ENCODE measurements at places on chromosomes 1 and 21. TPM values are rescaled to one million over a fixed set of nuclear protein-coding genes. Genes with fewer than 3 reads are reported as not detected.
A peak's percentile ranks its signal among the peaks of the same experiment; 100 is the strongest.

GRCh38 chr1:226725897-226726267 lies 13.2 kb downstream of the ITPKB start:
- no peak for DNase-seq
- no peak overlapping the region for H3K4me3 ChIP-seq
- peaks cover 39% of the 10 kb centered on the region for H3K27me3 ChIP-seq
- H3K4me1 ChIP-seq, result no peaks in the 10 kb centered on the region
- H3K36me3 ChIP-seq, result no peaks in the 10 kb centered on the region

DNA sequence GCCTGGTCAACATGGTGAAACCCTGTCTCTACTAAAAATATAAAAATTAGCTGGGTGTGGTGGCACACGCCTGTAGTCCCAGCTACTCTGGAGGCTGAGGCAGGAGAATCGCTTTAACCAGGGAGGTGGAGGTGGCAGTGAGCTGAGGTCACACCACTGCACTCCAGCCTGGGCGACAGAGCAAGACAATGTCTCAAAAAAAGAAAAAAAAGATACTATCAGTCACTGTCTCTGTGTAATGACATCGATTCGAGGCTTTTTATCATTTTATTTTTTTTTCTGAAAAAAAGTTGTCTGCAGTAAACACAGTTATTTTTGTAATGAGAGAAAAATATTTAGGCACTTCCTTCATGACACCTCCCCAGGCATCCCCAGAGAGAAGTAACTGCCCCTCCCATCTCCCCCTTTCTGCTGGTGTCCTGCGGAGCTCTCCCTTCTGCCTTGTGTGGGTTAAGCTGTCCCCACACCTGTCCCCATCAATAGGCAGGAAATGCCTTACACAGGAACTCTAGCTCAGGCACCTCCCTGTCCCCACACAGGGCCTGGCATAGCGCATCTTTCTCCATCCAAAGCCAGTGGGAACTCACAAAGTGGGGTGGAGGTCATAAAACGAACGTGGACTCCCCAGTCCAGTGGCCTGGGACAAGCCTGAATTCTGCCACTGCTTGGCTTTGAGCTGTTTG lies 132.0 kb downstream of the SYF2 start:
- peaks cover 5% of the 10 kb centered on the region for H3K4me1 ChIP-seq
- no peaks in the 10 kb centered on the region for H3K36me3 ChIP-seq
- H3K27me3 ChIP-seq, result peaks cover 26% of the 10 kb centered on the region
- no peak overlapping the region for H3K27ac ChIP-seq
- no peak overlapping the region for H3K4me3 ChIP-seq

Gene ITLN2
- not detected for total RNA-seq

DNA sequence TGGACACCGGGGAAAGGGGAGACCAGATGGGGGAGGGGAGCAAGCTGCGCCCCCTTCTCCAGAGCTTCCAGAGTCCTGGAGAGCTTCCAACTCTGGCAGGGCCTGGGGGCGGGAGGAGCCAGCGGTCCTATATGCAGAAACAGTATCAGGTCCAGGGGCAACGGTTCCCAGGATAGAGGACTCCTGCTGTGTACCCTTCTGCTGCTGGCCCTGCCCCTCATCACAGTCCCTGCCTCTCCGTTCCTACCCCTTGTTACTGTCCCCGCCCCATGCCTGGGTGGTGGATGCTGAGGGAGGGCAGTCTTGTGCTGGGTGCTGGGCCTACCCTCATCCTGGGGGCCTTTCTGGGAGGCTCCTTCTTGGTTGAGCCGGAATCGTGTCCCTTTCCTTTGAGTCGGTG lies 19.2 kb upstream of the PEX10 start:
- no peak overlapping the region for H3K27ac ChIP-seq
- no peak overlapping the region for H3K4me3 ChIP-seq
- no peaks in the 10 kb centered on the region for H3K36me3 ChIP-seq

GRCh38 chr1:2639203-2639602 lies 6.4 kb upstream of the MMEL1 start:
- H3K4me1 ChIP-seq, result peaks cover 33% of the 10 kb centered on the region
- no peaks in the 10 kb centered on the region for H3K36me3 ChIP-seq
- H3K27me3 ChIP-seq, result peaks cover 6% of the 10 kb centered on the region
- no peak overlapping the region for H3K27ac ChIP-seq
- DNase-seq, result no peak

Gene RGS13
- not detected for total RNA-seq

Gene ADCY10
- 0.20 TPM for total RNA-seq

DNA sequence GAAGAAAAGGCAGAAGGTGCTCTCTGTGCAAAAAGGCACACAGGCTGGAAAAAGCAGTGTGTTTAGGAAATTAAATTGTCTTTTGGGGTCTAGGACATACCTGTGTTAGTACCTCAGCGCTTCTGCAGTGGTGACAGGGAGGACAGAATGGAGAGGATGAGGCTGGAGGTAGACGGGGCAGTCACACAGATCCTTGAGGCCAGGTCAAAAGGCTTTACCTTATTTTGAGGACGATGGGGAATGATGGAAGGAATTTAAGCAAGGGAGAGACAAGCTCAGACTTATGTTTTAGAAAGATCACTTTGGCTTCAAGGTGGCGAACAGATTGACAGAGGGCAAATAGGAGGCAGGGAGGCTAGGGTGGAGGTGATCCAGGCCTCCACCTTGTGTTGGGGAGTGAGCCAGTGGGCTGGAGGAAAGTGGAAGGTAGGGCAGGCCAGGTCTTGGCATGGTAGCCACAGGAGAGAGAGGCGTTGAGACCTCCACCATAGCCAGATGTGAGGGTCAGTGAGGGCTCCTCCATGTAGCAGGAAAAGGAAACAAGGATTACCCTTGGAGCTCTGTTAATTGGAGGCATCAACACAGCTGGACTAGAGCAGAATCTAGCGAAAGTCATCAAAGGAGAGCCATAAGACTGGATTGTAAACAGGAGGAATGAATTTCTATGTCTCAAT lies 4.2 kb downstream of the CYP4B1 start:
- DNase-seq, result no peak
- H3K4me1 ChIP-seq, result no peaks in the 10 kb centered on the region
- H3K27me3 ChIP-seq, result peaks cover 11% of the 10 kb centered on the region
- H3K4me3 ChIP-seq, result no peak overlapping the region
- no peak overlapping the region for H3K27ac ChIP-seq
- no peaks in the 10 kb centered on the region for H3K36me3 ChIP-seq

GRCh38 chr1:36851087-36851486 lies 183.2 kb downstream of the GRIK3 start:
- H3K4me3 ChIP-seq, result no peak overlapping the region
- no peaks in the 10 kb centered on the region for H3K36me3 ChIP-seq
- DNase-seq, result no peak

GRCh38 chr1:196115646-196116045 lies 492.6 kb downstream of the KCNT2 start:
- no peaks in the 10 kb centered on the region for H3K27me3 ChIP-seq
- H3K36me3 ChIP-seq, result no peaks in the 10 kb centered on the region
- no peak overlapping the region for H3K4me3 ChIP-seq
- peak; percentile 9 for DNase-seq
- H3K27ac ChIP-seq, result no peak overlapping the region
- H3K4me1 ChIP-seq, result no peaks in the 10 kb centered on the region

Gene RPTN
- not detected for total RNA-seq

DNA sequence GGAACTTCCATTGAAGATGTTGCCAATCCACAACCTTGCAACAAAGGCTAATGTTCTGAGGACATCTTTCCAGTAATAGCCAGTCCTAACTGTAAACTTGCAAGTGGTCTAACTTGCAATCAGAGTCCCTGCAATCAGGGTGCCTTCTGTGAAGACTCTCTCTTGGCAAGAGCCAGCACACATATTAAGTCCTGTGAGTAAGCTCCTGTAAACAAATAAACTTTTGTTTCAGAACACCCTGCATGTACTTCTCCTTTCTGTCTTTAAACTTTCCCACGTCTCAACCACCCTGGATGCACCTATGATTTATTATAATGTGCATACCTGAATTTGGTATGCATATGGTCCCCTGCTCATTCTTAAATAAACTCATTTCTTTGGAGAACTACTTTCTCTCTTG lies 9.1 kb downstream of the GBP7 start:
- no peak overlapping the region for H3K4me3 ChIP-seq
- DNase-seq, result no peak
- no peak overlapping the region for H3K27ac ChIP-seq
- H3K4me1 ChIP-seq, result no peaks in the 10 kb centered on the region
- no peaks in the 10 kb centered on the region for H3K27me3 ChIP-seq
- H3K36me3 ChIP-seq, result no peaks in the 10 kb centered on the region

DNA sequence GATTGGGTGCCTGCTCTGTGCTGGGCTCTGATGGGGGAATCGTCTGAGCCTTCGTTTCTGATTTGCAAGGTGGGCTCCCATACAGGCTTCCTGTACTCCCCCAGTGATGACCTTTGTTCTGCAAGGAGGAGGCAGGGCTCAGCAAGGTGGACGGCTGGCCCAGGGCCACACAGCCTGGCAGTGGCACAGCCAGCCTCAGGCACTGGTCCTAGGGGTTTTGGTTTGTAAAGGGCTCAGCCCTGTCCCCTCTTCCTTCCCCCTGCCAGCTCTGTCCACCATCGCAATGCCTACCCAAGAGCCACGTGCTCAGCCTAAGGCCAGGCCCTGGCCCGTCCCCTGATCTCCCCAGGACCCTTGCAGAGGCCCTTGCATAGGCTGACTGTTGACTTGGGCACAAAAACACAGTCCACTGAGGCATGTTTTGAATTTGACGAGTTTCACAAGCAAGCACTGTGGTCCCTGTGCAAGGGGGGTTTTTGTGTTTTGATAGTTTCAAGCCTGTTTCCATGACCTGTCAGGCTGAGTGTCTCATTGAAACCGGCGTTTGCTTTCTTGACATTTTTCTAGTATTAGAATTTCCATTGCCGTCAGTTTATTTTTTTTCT lies 39.5 kb upstream of the TNFRSF1B start:
- peaks cover 15% of the 10 kb centered on the region for H3K4me1 ChIP-seq
- H3K36me3 ChIP-seq, result peaks cover 35% of the 10 kb centered on the region
- DNase-seq, result no peak
- no peaks in the 10 kb centered on the region for H3K27me3 ChIP-seq

Gene IFI44
- 0.11 TPM for total RNA-seq

Gene S100A14
- 0.24 TPM for total RNA-seq

- H3K27ac ChIP-seq, result no peak overlapping the region
- H3K27me3 ChIP-seq, result no peaks in the 10 kb centered on the region
- H3K4me3 ChIP-seq, result no peak overlapping the region
- H3K4me1 ChIP-seq, result no peaks in the 10 kb centered on the region
Measured at GRCh38 chr21:20207335-20207734, 790.9 kb upstream of the NCAM2 start.

GRCh38 chr1:148388260-148389026 lies 94.7 kb downstream of the PPIAL4G start:
- DNase-seq, result peak; percentile 95
- no peaks in the 10 kb centered on the region for H3K27me3 ChIP-seq
- H3K4me3 ChIP-seq, result peak overlapping the region; percentile 42
- H3K36me3 ChIP-seq, result no peaks in the 10 kb centered on the region
- H3K4me1 ChIP-seq, result peaks cover 14% of the 10 kb centered on the region

Gene MYBPH
- total RNA-seq, result not detected

GRCh38 chr1:229164836-229165735 lies 105.8 kb upstream of the RAB4A start:
- no peak for DNase-seq
- H3K27me3 ChIP-seq, result peaks cover 37% of the 10 kb centered on the region

Gene PLD5
- total RNA-seq, result not detected

DNA sequence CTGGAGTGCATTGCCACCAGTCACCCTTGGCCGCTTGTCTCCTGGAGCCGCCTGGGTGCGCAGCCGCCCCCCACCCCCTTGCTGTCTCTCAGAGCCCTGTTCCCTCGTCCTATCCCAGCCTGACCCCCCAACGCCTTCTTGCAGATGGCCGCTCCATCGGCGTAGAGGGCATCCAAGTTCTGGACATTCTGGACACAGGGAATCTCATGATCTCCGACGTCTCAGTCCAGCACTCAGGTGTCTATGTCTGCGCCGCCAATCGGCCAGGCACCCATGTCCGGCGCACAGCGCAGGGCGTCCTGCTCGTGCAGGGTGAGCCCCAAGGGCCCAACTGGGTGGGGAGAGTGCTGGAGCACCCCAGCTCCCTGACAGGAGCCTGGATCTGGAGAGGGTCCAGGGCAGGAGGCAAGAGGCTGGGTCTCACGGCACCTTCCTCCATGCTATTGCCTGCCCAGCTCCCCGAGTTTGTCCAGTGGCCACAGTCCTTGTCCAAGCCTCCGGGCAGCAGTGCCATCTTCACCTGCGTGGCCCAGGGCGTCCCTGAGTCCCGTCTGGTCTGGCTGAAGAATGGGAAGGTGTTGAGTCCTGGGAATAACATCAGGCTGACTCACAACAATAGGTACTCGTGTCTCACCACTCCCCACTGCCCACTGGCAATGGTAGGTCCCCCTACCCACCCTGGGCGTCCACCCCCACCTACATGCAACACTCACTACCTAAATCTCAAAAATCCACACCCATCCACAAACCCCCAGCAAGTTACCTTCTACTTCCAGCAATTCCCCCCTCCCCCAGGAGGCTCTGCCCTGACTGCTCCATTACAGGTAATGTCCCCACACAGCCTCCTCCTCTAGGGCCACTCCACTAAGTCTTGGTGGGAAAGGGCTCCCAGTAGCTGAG lies 24.6 kb downstream of the SLC27A3 start:
- no peak overlapping the region for H3K27ac ChIP-seq
- peaks cover 29% of the 10 kb centered on the region for H3K4me1 ChIP-seq
- no peaks in the 10 kb centered on the region for H3K27me3 ChIP-seq

Gene XCL1
- not detected for total RNA-seq

DNA sequence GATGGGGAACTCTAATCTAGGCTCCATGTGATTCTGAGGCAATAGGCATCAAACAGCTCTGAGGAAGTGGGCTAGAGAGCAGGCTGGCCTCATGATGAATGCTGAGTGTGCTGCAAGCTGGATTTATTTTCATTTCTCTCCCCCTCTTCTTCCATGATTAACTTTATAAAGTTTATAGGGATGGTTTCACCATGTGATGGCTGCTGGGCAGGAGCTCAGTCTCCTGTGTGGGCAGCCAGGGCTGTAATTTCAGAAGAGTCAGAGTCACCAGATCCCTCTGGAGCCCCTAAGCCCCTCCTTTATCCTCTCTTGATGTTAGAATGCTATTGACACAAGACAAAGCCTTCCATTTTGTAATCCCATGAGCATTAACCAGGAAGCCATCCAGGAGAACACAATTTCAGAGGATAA lies 143.6 kb downstream of the CNIH3 start:
- no peaks in the 10 kb centered on the region for H3K27me3 ChIP-seq
- no peak for DNase-seq
- no peak overlapping the region for H3K4me3 ChIP-seq
- H3K4me1 ChIP-seq, result no peaks in the 10 kb centered on the region

DNA sequence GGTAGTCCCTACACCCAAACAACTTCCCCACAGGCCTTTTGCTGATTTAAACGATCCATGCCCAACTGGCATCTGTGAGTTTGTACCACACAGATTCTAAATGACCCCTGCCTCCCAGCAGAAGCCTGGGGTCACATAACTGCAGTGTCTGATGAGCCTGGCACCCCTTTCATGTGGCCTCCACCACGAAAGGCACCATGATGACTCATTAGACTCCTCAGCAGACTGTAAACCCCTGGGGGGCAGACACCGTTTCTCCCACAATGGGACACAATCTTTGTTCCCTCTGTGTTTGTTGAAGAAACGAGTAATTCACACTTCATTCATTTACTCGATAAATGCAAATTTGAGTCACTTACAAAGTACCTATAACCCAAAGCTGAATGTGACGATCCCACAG lies 81.6 kb downstream of the CCDC185 start:
- H3K4me1 ChIP-seq, result no peaks in the 10 kb centered on the region
- H3K36me3 ChIP-seq, result no peaks in the 10 kb centered on the region
- H3K27me3 ChIP-seq, result peaks cover 11% of the 10 kb centered on the region
- no peak overlapping the region for H3K27ac ChIP-seq
- no peak for DNase-seq
- no peak overlapping the region for H3K4me3 ChIP-seq

Measured in K562 (cell line).